HL-60 (cell line): ENCODE measurements at places on chromosomes 7 and 10.

DNA sequence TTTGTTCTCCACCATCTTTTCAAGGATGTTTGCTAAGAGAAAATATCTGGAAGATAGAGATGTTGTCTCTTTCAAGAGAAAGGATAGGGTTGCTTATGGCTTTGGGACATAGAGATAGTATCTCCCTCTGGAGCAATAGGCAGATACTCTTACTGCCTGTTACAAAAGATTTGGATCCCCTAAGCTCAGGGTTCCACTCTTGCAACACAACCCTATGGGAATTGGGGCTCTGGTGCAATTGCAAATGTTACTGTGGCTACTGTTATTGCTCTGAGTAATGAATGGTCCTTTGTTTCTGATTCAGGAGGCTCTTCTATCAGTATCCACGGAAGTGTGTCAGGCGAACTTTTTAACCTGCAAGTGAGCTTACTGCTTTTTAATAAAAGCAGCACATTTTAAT is 88.8 kb downstream of the GPR85 start:
- no peak for DNase-seq

GRCh38 chr10:102644646-102645387 is 538 bp downstream of the TRIM8 start:
- peak; percentile 82 for DNase-seq

- no peak for DNase-seq
Observed at GRCh38 chr7:147765301-147765700, 825.3 kb upstream of the C7orf33 start.

DNA sequence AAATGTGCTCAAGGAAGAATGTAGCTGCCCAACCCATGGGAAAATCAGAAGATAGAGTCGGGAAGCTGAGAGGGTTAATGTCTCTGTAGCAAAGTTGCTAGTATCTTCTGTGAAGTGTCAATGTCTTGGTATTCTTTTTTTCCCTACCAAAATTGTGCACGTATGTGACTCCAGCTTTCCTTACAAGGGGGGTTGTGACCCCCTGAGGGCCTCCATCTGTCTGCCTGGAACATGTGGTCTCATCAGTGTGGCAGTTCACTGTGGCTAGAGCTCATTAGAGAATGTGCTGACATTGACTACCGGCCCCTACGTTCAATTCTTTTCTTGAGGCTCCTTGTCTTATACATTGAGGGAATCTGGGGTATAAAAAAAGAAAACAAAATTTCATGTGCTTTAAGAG is 725.2 kb upstream of the CELF2 start:
- DNase-seq: no peak
